ENCODE measurements at places on chromosomes 6 and 20.

DNA sequence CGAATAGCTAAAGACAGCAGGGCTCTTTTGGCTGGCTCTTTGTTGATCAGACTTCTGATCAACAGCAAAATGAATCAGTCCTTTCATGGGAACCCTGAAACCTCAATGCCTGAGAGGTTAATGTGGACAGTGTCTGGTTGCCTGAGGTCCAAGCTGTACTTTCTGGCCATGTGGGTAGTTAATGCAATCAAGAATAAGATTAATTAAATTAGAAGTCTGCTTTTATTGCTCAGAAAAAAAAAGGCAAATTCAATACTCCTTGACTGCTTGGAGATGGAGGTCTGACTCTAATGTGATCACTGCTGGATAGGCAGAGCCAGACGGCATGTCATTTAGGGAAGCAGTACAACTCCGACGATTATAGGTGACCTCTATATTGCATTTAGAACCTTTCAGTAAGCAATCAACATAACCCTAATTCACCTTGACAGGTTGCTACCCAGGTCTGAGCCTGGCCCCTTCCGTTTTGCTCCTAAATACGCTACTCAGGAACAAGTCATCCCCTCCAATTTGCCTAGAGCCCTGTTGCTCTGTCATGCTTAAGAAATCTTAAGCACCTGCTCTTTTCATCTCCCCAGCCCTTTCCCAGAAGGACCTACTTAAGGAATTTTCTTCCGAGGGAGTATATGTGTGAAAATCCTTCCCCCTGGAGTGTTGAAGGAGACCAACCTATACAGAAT is 370.0 kb upstream of the SPTLC3 start:
- no peak for DNase-seq

DNA sequence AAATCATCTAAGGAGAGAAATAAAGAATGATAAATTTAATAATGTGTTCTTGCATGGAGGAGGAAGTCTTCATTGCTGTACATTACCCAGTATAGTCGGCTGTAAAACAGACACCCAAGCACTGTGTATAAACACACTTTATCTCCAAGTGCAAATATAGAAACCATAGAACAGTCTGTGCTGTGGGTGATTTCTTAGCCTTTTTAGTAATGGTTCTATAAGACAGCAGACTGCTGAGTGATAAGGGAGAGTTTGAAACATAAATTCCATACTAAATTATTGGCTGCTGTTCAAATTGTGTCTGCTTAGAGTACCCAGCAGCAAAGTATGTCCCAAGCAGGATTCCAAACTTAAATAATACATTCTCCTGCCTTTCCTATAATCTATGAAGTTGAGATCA is 4.6 kb downstream of the FILIP1 start:
- DNase-seq = no peak

GRCh38 chr6:111973927-111974639 is 79.8 kb upstream of the CCN6 start:
- no peak for DNase-seq

GRCh38 chr6:127162836-127163235 is 44.4 kb downstream of the RSPO3 start:
- no peak for DNase-seq

GRCh38 chr6:101458826-101459225 is 65.3 kb downstream of the GRIK2 start:
- DNase-seq = no peak

DNA sequence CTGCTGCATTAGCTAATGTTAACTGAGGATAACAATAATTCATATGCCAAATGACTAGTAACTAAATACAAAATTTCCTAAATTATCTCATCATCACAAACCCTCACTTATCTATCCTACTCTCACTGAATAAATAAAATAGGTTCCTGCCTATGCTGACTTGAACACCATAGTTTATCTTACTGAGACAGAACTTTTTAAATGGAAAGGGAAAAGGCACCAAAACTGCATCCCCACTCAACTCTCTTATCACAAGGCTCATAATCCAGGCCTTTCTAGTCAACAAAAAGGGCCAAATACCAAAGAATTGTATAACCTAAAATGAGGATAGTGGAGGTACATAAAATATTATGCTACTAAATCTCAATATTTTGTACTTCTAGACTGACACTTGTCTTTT is 23.1 kb downstream of the OSTM1 start:
- no peak for DNase-seq

- no peak for DNase-seq
These were observed 84.9 kb downstream of the BTBD9 start for GRCh38 chr6:38554700-38555413.

DNA sequence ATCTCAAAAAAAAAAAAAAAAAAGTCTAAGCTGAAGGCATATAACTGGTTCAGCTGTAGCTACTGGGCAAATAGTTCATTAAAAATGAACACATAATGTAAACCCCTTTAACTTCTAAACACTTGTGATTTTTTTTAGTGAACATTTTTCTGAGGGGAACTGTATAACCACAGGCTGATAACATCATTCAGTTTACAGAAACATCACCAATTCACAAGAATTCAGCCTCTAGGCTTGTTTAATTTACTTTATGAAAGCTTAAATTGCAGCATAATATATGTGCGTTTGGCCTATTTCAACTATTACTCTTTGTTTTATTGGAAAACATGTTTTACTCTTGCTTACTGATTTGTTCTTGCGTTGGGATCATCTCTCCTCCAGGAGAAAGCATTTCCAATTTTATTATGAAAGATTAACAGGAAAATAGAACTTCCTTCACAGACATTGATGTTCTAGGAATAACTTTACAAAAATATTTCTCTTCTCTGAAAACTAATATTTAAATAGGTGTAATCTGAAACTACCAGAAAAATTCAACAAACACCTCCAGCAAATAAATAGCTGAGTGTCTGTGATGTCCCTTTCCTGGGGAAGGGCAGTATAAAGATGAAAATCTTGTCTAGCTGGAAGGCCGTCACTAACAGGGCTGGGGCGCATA is 284.5 kb downstream of the UST start:
- DNase-seq = no peak

DNA sequence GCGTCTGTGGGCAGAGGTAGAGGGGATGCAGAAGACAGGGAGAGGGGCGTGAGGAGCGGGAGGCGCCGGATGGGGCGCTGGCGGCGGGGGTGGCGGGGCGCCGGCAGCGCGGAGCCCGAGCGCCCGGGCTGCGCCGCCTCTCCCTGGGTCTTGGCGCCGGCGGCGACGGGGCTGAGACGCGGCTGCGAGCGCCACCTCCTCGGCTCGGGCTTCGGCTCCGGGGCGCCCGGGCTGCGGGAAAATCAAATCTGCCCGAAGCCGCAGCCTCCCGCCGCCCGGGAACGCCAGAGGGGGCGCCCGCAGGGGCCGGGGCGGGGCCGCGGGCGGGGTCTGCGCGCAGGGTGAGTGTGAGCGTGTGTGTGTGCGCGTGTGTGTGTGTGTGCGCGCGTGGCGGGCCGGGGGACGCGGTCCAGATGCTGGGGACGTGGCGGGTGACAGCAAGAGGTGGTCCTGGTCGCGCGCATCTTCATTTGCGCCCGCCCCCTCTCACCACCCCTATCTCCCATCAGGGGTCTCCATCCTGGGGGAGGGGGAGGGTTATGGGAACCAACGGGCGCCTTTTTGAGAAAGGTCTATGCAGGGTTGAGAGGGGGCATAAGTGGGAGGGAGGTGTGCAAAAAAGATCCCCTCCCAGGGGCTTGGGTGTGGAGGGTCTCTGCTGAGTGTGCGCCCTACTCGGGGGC is 646 bp upstream of the CPNE5 start:
- no peak for DNase-seq

DNA sequence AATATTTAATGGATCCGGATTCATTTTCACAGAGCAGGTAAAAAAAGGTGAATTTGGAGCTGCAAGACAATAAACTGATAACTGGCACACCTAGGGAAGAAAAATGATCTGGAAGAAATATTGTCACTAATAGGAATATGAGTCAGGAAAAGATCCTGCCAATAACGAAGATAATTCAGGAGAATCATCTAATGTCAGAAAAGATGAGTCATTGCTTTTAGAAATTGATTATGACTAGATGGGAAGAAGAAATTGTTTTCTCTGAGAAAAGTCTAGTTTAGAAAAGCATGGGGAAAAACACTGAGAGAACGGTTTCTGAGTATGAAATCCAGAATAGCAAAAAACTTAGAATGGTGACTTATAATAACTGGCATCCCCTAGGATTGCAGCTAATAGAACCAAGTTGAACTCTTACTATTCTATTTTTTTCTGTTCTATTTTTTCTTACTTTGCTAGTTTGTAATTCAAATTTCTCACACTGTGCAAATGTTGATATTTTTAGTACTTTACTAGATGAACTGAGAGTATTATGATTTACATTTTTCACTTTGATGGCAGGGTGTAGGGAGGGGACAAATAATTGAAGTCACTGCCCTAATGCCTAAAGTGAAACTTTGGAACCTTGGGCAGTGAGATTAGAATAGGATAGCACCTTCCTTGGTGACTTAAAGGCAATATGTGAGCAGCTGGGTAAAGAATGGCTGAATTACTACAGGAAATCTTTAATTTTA is 38.2 kb upstream of the SUPT3H start:
- no peak for DNase-seq

- DNase-seq = no peak
These were observed 5.6 kb downstream of the PPP2R5D start for GRCh38 chr6:42989923-42990322.

- DNase-seq = no peak
These were observed 170.0 kb downstream of the GPX5 start for GRCh38 chr6:28695715-28696114.

DNA sequence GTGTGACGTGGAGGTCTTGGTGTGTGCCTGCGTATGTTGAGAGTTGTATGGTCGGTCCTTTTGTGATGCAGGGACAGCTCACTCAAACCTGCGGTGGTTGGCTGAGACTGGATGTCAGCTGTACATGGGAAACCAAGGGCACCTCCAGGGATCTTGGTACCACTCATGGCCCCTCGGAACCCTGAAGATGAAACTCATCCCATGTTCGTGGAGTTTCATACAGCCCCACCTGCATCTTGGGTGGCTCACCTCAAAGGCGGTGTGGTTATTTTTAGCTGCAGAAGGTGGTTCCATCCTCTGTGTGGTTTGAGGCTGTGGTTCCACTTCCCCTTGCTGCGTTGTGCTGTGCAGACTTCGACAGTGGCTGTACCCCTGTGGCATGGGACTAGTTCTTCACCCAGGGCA is 52.6 kb upstream of the SLC22A1 start:
- peak; percentile 5 for DNase-seq

DNA sequence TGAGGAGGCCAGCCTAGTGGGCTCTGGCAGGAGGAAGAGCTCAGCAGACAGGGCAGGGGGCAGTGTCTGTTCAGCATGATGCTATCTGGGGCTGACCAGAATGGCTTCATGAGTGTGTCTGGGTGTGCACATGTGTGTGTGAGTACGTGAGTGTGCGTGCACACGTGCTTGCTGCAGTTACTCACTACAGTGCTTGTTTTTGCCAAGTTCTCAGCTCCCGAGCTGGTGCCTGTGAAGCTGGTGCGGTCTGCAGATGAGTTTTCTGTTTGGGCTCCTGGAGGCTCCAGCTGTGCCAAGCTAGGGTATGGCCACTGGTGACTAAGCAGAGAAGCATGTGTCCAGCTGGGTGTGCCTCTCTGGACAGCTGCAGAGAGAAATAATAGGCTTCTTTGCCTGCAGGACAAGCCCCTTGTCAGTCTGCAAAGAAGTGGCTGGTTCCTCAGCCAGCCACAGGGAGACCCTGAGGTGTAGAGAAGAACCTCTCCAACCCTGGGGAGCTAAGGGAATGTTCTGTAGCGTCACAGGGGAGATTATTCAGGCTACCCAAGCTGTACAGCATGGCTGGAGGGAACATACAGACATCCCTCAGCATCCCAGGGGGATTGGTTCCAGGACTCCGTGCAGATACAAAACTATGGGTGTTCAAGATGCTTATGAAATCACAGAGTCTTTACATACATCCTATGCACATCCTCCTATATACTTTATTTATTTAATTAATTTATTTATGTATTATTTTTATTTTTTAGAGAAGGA is 40.2 kb upstream of the FAM50B start:
- DNase-seq = no peak

GRCh38 chr6:6497541-6497940 is 91.0 kb upstream of the LY86 start:
- DNase-seq = no peak

- DNase-seq = no peak
These were observed 5.7 kb upstream of the ZKSCAN3 start for GRCh38 chr6:28343898-28344677.

DNA sequence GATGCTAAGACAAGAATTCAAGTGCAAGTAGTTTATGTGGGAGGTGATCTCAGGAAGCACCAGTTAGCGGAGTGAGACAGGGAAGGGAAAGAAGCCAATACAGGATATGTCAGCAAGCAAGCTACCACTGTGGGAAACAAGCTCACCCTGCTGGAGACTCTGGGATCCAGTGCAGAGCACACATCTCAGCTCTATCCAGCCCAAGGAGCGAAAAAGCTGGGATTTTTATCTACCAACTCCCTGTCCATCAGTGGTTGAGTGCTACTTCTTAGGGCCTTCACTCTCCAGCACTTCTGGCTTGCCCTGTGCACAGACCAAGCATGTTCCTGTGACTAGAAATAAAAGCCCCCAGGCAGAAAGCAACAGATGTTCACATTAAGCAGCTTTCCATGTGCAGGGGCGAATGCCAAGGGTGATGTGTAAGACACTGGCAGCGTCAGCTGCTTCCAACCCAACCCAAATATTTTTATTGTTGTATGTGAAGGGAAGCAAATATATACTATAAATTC is 10.8 kb upstream of the RNF24 start:
- no peak for DNase-seq

GRCh38 chr6:122005661-122006060 is 393.8 kb upstream of the HSF2 start:
- DNase-seq = no peak

GRCh38 chr6:73519926-73520687 is 725 bp downstream of the EEF1A1 start:
- DNase-seq = peak; percentile 69

DNA sequence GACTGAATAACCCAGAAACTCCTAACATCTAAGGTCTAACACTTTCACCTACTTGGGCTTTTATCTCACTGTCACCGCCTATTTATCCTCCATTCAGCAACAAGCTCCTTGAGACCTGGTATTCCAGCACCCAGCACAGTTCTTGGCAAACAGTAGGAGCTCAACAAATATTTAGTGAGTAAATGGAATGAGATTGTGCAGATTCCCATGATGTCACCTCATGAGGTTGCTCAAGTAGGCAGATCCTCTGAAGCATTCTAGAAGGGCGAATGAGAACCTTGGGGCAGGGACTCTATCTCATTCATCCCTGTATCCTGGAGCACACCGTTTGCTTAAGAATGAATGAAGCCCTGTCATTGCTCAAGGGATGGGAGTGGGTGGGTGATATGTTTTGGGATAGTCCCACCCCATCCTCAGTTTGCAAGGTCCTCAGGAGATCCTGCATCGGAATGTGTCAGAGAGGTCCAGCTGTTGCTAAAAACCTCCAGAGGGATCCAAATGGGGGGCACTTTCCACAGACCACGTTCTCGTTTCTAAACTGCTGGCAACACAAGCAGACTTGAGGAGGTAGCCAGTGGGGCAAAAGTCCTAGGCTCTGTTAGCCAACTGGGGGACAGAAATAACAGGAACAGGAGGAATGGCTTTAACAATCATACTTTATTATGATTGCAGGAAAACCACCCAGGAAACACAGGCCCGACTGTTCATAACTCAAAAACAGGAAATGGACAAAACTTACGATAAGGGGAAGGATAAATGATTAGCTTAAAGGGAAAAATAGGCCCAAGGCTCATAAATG is 42.0 kb downstream of the EDN1 start:
- no peak for DNase-seq

- no peak for DNase-seq
These were observed 129.1 kb downstream of the IMPG1 start for GRCh38 chr6:75943381-75943780.
